KG1 (cell line): ENCODE measurements at places on chromosomes 5 and 9.

DNA sequence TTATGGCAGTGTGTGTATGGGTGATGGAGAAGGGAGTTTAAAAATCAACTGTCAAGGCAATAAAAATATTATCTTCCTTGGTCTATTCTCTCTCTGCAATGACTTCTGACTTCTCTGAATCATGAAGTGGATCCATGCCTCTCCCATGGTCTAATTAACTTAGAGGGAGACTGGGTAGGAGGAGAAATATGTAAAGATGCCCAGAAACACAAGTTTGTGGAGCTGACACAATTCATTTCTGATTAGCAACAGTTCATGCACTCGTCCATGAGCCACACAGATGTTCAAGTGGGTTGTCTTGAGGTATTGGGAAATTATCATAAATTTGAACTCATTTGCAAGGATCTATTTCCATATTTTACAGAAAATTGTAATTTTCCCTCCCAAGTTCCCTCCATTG, 38.1 kb downstream of the INSYN2B start:
- DNase-seq: no peak

DNA sequence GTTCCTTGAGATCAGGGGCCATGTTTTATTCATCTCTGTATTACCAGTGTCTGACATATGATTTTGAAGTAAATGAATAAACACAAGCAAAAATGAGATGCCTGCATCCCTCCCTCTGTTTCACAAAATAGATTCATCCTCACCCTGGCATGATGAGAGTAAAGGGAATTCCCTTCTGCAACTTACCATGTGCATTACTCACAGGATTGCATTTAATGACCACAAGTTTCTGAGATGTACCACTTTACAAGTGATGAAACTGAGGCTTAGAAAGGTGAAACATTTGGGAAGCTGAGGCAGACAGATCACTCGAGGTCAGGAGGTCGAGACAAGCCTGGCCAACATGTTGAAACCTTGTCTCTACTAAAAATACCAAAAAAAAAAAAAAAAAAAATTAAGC, 74.2 kb upstream of the TNFSF8 start:
- DNase-seq: no peak

DNA sequence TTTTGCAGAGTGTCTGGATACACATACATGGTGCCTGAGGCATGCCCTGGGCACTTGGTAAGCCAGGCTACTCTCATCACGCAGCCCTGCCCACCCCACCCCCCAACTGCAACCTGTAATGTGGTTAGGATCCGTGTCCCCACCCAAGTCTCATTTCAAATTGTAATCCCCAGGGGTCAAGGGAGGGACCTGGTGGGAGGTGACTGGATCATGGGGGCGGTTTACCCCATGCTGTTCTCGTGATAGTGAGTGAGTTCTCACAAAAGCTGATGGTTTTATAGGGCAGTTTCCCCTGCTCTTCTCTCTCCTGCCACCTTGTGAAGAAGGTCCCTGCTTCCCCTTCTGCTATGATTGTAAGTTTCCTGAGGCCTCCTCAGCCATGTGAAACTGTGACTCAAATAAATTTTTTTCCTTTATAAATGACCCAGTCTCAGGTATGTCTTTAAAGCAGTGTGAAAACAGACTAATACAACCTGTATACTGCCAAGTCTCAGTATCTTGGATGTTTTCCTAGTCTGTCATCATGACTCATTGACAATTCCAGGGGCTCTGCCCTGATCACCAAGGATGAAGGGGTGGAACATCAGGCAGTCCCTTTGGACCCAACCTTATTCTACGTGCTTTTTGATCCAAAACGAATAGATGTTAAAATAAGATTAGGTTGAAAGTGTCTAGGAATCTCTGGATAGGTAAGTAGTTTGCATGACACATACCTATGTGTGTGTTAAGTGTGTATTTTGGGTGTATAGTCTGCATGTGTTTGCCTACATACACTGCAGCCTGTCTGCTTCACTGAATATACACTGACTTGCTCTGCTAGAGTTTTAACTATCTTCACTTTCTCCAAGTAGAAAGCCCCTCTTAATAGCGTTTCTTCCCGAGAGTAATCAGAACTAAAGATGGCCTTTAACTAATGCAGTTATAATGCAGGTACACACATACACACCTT, 293.8 kb downstream of the SLIT3 start:
- no peak for DNase-seq

DNA sequence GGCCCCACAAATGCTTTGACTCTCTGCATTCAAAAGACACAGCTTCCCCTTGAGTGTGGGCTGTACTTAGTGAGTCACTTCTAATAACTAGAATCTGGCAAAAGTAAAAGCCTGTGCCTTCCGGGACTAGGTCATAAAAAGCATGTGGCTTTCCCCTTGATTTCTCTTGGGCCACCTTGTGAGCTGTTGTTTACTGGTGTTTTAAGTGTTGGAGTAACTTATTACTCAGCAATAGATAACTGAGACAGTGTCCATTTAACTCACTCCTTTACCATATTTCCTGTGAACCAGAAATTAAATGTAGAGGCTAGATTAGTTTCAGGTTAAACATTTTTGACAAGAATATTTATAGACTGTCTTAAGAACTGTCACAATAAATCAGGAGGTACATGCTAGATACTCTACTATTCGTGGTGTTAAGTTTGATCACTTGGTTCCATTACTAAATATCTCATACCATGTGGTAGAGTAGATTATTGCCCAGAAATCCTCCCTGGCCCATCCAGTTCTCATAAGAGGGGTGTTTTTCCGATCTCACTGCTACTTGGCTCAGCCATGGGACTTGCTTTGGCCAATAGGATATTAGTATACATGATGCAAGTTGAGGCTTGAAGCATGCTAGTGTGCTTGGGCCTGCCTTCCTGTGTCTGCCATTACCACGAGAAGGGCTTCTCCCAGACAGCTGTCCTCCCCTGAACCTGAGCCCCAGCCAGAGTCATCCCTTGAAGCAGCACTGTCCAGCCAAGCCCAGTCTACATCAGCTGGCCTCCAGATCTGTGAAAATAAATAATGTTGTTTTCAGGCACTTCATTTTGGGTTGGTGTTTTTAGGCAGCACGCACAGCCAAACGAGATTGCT, 10.4 kb upstream of the CMBL start:
- no peak for DNase-seq

DNA sequence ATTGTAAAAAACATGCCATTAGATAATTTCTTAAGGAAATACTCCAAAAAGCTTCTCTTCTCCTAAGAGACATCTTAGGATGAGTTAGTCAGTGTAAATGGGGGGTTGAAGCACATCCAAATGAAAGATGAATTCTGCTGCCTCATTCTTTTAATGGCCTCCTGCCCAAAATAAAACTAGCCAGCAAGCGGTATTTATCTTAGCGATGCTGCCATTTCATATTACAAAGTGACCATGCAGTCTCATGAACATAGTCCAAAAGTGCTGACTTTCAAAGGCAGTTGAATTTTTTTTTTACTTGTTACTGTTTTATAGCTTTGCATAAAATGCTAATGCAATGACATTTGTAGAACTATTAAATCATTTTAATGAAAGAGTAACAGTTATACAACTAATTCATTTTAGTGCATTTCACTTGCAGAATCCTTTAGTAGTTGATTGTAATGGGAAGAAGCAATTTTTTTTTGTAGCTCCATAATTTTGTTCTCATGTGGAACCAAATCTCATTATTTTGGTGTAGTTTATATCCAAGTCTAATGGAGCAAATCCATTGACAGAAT, 151.5 kb downstream of the CAVIN4 start:
- no peak for DNase-seq

DNA sequence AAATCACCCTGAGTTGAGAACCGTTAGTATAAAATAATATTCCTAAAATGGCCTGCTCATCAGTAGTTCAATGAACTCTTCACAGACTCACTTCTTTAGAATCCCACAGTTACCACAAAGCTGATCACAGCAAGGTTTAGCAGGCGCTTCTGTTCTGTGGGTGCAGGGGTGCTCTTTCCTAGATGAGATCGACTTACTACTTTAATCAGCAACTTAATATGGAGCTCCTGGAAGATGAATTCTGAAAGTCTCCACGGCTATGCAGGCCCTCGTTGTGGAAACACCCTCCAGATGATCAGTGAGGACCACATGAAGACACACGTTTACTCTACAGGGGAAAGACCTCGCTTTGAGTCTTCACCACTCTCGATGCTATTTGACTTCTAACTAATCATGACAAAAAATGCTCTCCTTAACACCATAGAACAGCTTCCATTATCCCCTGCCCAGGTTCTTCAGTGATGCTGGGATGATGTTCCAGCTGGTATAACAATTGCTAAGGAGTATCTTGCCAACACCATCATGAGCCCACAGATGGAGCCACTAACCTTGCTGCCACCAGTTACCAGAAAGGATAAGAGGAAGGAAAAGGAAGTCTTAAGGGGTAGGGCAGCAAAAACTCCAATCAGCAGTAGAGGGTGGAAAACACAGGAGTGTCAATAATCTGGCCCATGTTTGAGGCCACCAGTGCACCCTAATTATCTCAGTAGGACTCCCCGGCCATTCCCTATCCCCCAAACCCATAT, 17.9 kb upstream of the GPX8 start:
- DNase-seq: no peak

- no peak for DNase-seq
Observed at GRCh38 chr5:15304066-15304731, 195.8 kb upstream of the FBXL7 start.

- DNase-seq: peak; percentile 57
Observed at GRCh38 chr5:179732918-179733771, 523 bp downstream of the MAML1 start.

GRCh38 chr5:3182133-3182876, 413.3 kb upstream of the IRX1 start:
- no peak for DNase-seq

DNA sequence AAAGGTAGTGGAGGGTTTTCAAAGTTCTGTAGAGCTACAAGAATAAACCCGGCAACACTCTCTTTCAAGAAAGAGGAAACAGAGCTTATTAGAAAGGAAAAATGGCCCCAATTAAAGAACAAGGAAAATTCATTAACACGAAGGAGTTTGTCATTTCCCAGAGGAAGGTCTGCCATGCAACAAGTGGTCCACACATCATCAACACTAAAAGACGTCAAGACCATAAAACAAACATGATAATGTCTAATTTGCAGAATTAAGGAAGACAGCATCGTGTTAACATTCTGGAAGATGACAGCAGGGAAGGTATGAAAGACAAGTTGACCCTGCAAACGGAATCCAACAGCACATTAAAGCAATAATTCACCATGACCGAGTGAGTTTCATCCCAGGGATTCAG, 28.6 kb upstream of the NRARP start:
- no peak for DNase-seq
